ENCODE measurements at places on chromosomes 12 and 14. TPM values are rescaled to one million over a fixed set of nuclear protein-coding genes. Genes with fewer than 3 reads are reported as not detected.
A peak's percentile ranks its signal among the peaks of the same experiment; 100 is the strongest.

GRCh38 chr12:57340104-57340503, 89.1 kb upstream of the STAC3 start:
- peak; percentile 91 for DNase-seq

EVL gene
- polyA plus RNA-seq = 58.9 TPM

ABCD2 gene
- 0.05 TPM for polyA plus RNA-seq

KRT85 gene
- not detected for polyA plus RNA-seq

TAS2R8 gene
- not detected for polyA plus RNA-seq

- no peak for DNase-seq
Observed at GRCh38 chr14:22651586-22651985, 7.4 kb upstream of the OR6J1 start.

DNA sequence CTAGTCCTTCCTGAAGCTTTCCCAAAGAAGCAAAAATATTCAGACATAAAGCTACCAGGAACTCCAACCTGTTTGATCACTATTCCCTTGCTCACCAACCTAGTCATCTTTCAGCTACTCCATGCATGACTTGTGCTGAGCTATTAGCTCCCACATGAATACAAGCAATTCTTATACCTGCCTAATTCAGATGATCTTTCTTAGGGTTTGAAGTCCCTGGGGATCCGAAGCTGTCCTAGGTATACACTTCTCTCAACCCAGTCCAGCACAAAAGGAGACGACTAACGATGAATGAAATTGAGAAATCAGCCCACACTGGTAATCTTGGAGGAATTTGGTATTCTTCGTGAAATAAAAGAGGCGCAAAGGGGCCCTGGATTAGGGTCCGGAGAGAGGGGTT, 631 bp upstream of the PTGR2 start:
- DNase-seq = peak; percentile 20

GRCh38 chr14:78967111-78967809, 797.1 kb downstream of the NRXN3 start:
- DNase-seq = no peak

GRCh38 chr14:99853206-99853605, 60.0 kb downstream of the EML1 start:
- DNase-seq = no peak

DNA sequence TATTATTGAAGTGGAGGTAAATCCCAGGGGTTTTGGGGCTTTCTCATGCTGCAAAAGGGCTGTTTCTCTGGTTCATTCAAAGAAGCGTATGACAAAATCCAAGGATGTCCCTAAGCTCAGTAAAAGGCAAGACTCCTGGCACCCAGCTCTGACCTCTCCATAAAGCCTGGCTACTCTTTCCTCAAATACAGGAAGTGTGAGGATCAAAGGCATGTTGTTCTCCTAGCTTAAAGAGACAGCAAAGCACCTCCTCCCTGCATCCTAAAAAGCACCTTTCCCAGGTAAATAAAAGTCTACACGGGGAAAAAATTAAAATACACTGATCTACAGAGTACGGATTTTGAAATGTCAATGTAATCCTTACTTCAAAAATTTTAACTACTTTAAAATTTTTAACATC, 118.6 kb downstream of the LMNTD1 start:
- DNase-seq = peak; percentile 19

DNA sequence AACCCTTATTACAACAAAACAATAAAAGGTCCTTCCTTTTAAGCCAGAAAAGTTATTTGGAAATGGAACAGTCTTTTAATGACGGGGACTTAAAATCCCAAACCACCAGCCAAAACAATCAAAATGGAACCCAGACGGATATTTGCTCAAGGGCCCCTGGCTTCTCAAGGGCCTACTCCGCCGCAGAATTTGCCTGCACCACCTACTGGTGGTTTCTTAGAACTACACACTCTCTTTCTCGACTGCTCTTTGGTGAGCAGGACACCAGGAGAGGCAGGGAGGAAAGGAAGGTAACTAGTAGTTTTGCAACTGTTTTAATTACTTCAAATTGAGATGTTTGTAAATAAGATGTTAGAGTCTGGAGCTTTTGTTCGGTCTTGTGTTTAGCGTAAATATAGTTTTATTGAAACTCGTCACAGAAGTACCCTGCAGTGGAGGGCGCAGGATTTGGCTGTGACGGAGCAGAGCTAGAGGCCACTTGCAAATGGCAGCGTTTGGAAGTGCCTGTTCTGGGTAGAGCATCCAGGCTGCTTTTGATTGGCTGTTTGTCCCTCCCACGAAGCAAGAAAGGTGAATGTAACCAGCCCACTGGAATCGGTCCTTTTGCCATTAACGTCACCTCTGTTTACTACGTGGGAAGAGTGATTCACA, 238.5 kb downstream of the CACNA1C start:
- no peak for DNase-seq

CD163 gene
- 14.1 TPM for polyA plus RNA-seq

- DNase-seq = no peak
Observed at GRCh38 chr14:87994974-87995373, 2.0 kb upstream of the GALC start.

C12orf56 gene
- 1.7 TPM for polyA plus RNA-seq

- no peak for DNase-seq
Observed at GRCh38 chr12:12195081-12195480, 71.8 kb downstream of the LRP6 start.

GRCh38 chr14:33045760-33046159, 107.1 kb downstream of the NPAS3 start:
- no peak for DNase-seq
